ENCODE measurements at places on chromosomes 5 and 9.

DNA sequence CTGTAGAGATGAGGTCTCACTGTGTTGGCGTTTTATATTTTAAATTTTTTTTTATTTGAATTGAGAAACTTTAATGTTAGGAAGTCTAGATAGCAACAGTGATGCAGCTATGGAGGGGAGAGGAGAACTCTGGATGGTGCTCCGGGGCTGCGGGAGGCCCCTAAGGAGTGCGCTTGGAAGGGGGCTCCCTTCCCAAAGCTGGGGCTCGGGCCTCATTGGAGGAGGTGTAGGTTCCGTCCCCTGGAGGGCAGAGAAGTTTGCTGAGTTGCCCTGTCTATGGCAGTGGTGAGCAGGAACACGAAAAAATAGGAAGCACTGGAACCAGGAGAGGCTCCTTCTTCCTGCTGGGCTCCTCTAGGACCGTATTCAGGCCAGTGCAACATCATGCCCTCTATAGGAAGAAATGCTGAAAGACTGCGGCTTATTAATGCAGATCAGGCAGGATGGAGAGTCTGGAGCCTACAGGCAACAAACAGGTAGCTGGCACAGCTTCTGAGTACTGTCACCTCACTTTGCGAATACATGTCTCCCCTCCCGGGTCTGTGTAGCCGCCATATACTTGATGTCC lies 16.1 kb downstream of the AHRR start:
- no peak for DNase-seq

GRCh38 chr5:122321921-122322320 lies 9.9 kb downstream of the SNCAIP start:
- DNase-seq: no peak

GRCh38 chr9:136902259-136902821 lies 16.0 kb downstream of the TRAF2 start:
- no peak for DNase-seq

- DNase-seq: peak; percentile 34
These were observed 112.6 kb upstream of the NFIL3 start for GRCh38 chr9:91536211-91536691.

GRCh38 chr5:61397937-61398336 lies 65.9 kb downstream of the ZSWIM6 start:
- DNase-seq: no peak

DNA sequence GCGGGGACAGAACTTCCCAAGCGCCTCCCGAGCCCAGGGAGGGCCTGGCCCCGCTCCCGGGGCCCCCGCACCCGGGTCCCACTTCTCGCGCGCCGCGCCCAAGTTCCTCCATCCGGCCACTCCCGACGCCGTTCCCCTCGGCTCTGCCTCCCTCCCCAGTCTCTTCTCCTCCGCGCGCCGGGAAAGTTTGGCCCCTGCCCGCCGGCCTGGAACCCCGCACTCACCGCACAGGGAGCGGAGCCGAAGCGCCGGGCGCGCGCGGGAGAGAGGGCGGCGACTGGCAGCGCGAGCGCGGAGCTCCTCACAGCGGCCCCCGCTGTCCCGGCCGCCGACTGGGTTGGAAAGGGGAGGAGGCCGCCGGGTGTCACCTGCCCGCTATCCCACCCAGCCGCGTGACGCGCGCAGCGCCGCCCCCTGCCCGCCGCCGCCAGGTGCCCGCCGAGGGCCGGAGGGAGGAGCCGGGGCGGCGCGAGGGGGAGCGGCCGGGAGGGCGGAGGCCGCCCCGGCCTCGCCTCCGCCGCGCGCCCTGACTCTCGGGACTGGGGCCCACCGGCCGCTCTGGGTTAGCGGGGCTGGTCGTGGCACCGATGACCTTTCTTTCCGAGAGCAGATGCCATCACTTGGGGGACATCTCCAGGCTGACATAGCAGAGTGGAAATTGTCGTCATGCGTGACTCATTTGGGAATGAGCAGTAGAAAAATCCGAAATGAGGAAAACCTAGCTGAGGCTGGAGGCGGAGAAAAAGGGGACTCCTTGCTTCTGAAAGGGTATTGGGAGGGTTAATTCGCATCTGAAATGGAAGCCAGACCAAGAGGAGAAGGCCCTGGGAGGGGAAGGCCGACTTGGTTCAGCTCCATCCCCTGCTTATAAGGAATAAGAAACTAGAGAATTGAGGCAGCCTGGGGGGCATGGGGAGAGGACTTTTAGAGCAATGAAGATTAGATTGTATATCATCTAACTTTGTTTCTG lies at the start of gene ELOVL7:
ELOVL7 (minus strand) TSS at position 334 of the 970 bp plus-strand sequence. CDS start 56,872 bp downstream, outside the sequence.
- DNase-seq: no peak

DNA sequence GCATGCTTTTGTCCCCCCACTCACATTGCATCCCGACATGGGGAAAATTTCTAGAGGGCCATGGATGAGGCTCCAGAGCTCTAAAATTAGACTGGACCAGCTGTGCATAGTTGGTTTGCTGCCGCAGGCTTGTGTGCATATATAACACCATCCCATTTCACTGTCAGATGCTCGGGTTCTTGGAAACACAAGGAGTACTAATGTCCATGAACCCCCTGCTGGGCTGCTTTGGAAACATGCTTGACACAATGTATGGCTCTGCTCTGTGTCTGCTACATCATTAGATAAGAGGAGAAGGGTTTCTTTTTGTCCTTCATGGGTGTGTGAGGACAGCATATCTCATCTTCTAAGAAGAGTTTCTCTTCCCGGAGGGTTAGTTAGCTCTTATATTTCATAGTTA lies 292.1 kb upstream of the RORB start:
- no peak for DNase-seq

- DNase-seq: no peak
These were observed 104.9 kb upstream of the ANKH start for GRCh38 chr5:14976486-14976885.

DNA sequence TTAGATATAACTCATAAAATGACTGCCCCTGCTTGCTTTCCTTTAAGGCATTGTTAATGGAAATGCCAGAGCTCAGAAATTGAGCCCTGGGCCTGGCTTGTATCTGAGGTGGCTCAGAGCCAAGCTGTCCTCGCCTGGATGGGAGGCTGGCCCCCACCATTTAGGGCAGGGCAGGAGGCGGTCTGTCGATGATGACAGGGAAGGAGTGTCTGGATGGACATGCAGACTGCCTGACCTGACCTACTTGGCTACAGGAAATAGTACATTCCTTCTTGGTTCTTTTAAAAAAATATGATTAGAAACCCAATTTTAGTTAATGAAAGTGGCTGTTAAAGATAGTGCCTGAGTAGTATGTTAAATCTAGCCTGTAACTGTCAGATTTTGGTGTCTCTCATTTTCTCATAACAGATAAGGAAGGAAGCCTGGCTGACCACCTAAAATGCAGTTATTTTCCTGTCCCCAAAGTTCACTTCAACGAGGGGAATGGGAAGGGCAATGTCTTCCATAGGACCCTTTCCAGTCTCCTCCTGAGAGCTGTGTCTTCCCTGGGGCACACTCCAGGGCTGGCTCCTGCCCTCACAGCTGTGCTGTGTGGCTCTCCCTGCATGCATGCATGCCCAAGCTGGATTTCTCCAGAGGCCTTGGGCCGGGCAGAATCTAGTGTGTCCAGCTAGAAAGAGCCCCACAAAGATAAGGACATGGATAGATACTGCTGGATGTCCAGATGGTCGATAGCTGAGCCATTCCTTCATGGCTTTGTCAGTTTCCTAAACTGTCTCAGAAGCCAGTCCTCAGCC lies 42.3 kb downstream of the MACROH2A1 start:
- peak; percentile 46 for DNase-seq

DNA sequence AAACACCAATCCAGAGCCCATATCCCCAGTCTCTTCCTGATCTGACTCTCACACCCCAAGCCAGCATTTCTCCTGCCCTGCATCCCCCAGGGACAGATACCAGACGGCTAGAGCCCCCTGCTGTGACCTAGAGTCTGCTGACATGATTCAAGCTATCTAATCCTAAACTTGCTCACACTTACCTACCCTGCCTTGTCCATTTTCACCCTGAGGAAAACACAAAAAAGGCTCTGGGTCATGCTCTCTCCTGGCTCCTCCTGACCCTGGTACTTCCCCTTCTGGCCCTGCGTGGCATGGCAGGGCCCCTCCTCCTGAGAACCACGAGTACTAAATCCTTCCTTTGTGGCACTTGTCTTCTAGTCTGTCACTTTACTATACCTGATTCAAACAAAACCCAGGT lies 2.8 kb upstream of the ARRDC1 start:
- DNase-seq: no peak

- DNase-seq: no peak
These were observed 23.9 kb upstream of the KDM4C start for GRCh38 chr9:6733831-6734230.

DNA sequence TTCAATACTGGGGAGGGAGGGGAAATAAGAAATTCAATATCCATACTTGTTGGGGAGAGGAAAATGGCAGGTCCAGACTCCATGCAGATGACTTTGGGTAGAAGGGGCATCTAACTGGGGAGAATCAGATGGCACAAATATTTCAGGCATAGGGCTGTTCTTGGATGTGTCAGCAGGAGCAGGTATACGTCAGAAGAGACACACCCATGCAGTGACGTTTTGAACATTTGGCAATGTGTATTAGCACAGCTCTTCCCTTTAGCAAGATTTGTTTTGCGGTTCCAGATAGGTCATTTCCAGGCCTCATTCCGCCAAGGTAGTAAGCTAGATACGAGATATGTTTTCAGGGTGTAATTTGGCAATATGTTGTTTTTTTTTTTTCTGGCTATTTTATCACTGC lies 187.2 kb upstream of the CDH10 start:
- no peak for DNase-seq

DNA sequence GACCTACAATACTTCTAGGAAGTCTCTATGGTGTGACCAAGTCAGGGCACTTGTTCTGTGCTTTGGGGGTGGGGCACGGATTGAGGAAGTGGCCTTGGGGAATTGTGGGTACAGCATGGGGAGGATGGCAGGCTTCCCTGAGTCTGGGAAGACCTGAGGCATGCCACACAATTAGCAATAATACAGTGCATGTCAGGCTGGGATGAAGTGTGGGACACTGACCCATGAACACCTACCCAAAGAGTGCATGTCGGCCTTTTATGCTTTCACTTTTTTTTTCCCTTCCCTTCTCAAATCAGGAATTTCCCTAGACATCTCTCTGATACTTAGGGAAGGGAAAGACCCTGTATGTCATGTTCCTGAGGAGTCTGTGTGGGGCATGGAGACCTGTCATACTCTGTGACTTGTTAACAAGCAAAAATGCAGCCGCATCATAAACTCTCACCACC lies 146.4 kb downstream of the PALM2AKAP2 start:
- DNase-seq: no peak

- DNase-seq: no peak
These were observed 6.4 kb upstream of the SLC12A7 start for GRCh38 chr5:1118231-1118698.

DNA sequence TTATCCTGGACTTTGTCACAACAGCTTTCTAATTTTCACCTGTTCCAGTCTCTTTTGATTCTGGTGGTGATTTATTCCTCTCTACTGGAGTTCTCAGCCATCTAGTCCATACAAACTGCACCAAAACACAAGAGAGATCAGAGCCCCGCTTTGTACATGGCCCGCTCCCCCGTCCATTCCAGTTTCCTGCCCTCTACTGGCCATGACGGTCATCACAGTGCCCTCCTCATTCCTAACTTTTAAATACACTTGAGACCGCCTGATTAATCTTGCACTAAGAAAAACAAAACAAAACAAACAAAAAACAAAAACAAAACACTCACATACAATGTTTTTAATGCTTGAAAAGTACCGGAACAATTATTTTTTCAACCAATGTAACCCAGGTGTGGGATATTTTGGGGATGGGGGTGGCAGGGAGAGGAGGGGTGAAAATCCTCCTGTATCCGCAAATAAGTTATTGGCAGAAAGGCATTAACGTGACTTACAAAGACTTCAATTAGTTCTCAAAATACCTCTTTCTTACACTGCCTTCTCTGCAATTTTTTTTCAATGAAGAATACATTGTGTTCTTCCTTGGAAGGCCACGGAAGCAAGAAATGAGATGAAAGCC lies 84.8 kb upstream of the PAM start:
- DNase-seq: no peak

Measured in GM04503 (cell line).